ENCODE measurements at places on chromosomes 12 and 14. TPM values are rescaled to one million over a fixed set of nuclear protein-coding genes. Genes with fewer than 3 reads are reported as not detected.

Gene ARHGAP9
- not detected for total RNA-seq

Gene TSPAN31
- 21.5 TPM for total RNA-seq

Gene TROAP
- 4.0 TPM for total RNA-seq

Gene SPSB2
- total RNA-seq, result 7.6 TPM

Gene SUPT16H
- 57.7 TPM for total RNA-seq

Gene SLC25A21
- 0.36 TPM for total RNA-seq

Gene LRRC10
- not detected for total RNA-seq

Gene IL22
- not detected for total RNA-seq

Gene EXOC3L4
- total RNA-seq, result not detected

Gene GSC
- not detected for total RNA-seq

DNA sequence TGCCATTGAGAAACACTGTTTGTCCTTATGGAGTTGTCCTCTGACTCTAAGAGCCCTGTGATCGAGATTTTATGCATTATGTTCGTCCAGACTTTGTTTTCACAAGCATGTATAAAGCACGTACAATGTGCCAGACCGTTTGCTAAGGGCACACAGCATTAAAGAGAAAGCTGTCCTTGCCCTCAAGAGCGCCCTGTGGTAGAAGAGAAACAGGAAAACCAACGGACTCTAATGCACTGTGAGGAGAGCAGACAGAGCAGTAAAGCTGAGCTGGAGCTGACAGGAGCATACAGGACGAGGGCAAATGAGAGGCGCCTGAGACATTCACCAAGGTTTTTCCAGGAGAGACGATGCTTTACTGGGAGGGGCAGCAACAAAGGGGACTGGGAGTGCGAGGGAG, 66.2 kb upstream of the OVCH1 start:
- no peak for DNase-seq

DNA sequence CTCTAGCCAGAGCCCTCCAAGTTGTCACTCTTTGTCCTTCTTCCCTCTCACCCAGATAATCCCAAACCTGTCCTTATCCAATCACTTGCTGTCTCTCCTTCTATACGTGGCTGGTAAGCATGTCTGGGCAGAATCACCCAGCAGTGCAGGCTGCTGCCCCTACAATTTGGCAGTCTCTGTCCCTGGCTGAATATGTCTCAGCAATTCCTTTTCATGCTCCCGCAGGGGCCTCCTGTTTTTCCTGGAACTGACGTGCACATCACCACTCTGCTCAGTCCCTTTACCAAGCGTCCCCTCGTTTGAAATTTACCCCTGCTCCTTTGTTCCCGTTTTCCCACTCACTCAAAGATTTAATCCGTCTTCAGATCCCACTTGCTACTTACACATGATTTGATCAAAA, 80.0 kb downstream of the ST8SIA1 start:
- DNase-seq, result no peak

DNA sequence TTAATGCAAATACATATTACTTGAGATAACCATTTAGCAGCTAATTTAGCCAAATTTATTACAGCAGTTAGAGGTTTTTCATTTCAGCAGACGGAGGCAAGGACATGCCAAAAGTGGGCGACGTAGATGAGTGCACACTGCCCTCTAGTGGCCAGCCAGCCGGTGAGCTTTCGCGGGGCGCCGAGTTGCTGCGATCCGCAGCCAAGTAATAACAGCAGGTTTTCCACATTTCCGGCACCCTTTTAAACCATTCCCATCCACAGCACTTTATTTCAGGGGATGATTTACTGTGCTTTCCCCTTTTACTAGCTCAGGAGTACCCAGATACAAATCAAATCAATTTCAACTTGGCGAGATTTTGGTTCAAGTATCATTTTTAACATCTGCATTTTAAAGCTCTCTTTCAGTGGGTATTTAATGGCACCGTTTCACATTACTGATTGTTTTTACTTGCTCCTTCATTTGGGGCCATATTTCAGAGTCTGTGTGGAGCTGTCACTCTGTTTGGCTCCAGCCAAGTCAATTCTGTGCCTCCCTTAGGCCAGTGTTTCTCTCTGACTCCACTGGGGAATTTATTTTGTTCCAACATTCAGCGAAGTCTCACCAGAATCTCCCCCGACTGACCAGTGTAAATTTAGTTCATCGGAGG, 158.0 kb downstream of the EGLN3 start:
- no peak for DNase-seq

DNA sequence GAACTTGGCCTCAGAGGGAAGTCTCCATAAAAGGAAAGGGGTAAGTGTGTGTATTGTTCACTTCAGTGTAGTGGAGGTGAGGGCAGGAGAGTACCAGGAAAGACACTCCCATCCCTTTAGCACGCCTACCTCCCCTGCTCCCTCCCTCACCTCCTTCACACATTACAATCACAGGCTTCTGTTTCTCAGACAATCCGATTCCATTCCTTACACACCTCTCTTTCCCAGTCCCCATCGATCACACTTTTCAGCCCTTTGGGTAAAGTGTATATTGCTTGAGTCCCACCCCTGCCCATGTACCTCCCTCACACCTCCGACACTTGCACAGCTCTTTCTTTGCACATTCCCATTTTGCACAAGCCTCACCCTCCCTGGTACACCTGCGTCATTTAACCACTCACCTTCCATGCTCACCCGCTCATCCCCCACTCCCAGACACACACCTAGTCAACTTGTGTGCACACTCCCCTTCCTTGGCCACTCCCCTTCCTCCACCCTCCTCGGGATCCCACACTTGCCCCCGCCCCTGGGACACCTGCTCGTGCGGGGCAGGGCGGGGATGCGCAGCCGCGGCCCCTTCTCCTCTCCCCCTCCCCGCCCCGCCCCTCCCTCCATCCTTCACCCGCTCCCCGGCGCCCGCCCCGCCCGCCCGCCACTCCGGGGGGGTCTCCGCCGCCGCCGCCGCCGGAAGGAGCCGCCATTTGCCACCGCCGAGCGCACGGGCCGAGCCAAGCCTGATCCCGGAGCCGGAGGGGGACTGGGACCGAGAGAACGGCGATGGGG, at the start of gene MARCHF9:
MARCHF9 (plus strand) TSS at position 693 of the 783 bp plus-strand sequence. CDS start 426 bp downstream, outside the sequence.
- no peak for DNase-seq

DNA sequence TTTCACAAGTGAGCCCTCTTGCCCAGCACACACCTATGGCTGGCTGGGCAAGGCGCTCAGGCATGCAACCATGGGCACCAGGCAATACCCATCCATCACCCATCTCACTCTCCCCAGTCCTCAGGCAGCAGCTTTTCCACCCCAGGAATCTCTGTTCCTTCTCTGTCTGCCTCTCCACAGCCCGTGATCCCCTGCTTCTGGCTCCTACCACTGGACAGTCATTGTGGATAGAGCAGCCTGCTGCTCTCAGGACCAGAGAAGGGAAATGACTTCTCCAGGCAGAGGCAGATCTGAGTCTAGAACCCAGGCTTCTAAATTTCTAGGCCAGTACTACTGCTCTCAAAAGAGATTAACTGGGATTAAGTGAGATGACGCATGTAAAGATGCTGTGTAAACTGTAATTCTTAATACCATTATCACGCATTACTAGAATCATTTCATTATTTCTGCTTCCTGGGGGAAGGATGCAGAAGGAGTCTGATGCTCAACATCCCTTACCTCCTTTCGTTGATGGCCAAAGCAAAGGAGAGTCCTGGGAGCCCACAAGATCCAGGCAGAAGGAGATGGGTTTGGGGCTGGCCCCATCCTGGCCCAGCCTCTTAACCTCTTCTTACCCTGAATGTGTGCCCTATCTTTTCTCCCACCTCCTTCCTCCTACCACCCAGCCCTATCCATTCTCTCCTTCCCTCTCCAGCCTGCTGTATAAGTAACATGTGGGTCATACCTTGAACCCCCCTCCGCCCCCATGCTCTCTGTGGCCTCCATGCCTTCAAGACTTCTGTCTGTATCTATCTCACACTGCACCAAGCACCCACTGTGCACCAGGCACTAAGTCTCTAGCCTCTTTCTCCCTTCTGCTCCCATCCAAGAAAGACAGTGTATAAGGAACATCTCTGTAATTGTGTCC, 4.8 kb upstream of the AQP5 start:
- DNase-seq, result peak; percentile 20

GRCh38 chr12:50655374-50655921, 108.5 kb upstream of the ATF1 start:
- no peak for DNase-seq

DNA sequence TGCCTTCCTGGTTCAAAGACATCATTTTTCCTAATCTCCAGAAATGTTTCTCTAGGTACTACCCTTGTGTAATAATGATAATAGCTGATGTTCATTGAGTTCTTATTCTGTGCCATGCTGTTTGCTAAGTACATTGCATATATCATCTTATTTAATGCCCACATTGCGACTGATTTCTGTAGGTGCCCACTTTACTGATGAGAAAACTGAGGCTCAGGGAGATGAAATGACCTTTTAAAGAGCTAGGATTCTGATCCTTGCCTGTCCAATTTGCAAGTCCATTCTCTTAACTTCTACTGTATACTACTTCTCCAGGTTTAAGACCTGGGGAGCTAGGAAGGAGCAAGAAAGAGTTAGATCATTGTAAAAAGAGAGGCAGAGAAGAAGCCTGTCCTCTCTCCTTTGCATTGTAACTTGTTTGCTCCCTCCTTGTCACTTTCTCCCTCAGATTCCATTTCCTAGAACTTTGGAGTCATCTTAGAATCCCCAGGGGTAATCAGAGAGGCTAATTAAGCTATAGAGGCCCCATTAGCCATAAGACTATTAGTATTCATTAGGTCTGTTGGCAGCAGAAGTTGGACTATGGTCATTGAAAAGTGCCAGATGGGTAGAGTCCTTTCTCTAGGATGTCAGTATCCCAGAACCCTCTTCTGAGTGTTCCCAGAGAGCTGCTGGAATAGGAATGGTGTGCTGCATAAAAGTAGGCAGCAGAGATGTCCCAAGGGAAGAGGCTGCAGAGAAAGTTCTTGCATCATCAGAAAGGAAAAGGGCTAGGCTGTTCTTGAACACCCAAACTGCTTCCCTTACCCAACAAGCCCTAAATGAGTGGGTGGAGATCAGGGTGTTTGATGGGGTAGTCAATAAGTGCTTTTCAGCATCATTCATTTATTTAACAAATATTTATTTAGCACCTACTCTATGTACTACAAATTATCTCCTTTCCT, 3.1 kb downstream of the DGKA start:
- no peak for DNase-seq

- DNase-seq, result no peak
Measured at GRCh38 chr14:50766338-50766886, 64.5 kb downstream of the NIN start.

GRCh38 chr12:121110211-121110940, 22.3 kb upstream of the P2RX7 start:
- no peak for DNase-seq

- no peak for DNase-seq
Measured at GRCh38 chr14:68729556-68729955, 63.3 kb downstream of the ZFP36L1 start.

GRCh38 chr14:87838931-87839330, 154.1 kb downstream of the GALC start:
- DNase-seq, result no peak

All from chondrocyte (in vitro differentiated cells).